ENCODE measurements at places on chromosomes 3 and 15.

DNA sequence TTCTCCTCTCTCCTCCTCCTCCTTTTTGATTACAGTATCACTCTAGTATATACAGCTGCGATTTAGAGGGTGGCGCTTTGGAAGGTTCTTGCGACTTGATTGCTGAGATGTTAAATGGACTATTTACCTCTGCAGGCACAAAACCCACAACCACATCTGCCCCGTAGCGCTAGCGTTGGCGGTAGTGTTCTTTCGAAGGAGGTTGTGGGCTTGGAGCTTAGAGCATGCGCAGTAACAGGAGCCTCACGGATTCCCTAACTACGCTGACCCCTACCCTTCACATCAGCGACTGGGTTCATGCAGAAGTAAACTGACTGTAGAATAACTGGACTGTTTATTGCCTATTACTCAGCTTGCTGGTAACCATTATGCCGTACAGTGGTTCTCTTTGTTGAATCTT, 58.0 kb downstream of the CGGBP1 start:
- no peak for DNase-seq

- DNase-seq, result no peak
Measured at GRCh38 chr15:80530737-80531365, 126.7 kb downstream of the ARNT2 start.

DNA sequence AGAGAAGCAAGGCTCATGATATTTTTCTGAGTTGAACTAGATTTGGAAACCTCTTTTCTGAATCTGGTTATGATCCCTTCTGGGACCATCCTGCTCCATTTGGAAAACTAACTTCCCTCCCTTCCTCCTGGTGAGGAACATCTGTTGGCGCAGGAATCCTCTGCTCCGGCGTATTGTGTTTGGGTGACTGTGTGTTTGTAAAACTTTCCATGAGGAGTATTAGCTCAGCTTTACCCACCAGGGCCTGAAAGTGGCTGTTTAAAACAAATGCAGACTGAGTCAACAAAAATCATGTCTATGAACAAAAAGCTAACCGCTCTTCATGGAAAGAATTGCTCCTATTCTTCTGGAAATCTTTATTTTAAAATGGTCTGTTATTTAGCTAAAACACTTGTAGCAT, 17.7 kb downstream of the STARD9 start:
- no peak for DNase-seq

GRCh38 chr3:132966374-132966773, 71.8 kb upstream of the TMEM108 start:
- no peak for DNase-seq
